ENCODE measurements at places on chromosomes 4 and X. TPM values are rescaled to one million over a fixed set of nuclear protein-coding genes. Genes with fewer than 3 reads are reported as not detected.

MAGEA1 gene
- total RNA-seq: not detected

TMSB15A gene
- not detected for total RNA-seq

RHOXF1 gene
- not detected for total RNA-seq

ATXN3L gene
- total RNA-seq: not detected

DNA sequence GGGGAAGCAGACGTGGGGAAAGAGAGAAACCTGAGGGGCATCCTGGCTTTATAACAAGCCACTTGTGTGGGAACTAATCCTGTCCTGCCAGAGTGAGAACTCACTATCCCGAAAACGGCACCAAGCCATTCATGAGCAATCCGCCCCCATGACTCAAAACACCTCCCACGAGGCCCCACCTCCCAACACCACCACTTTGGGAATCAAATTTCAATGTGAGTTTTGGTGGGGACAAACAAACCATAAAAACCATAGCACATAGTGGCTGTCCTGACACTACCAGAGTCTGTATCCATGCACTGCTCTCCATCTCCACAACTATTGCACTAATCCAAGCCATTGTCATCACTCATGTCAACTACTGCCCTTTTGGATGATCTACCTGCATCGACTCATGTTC, 28.5 kb upstream of the SEPTIN6 start:
- DNase-seq: no peak

DNA sequence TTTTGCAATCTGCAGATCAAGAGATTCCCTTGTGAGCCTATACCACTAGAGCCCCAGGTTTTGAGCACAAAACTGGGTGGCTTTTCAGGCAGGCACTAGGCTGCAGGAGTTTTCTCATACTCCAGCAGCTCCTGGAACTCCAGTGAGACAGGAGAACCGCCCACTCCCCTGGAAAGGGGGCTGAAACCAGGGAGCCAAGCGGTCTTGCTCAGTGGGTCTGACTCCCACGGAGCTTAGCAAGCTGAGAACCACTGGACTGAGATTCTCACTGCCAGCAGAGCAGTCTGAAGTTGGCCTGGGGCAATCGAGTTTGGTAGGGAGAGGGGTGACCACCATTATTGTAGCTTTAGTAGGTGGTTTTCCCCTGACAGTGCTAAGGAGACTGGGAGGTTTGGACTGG, 313.8 kb upstream of the TEX13C start:
- DNase-seq: no peak

DNA sequence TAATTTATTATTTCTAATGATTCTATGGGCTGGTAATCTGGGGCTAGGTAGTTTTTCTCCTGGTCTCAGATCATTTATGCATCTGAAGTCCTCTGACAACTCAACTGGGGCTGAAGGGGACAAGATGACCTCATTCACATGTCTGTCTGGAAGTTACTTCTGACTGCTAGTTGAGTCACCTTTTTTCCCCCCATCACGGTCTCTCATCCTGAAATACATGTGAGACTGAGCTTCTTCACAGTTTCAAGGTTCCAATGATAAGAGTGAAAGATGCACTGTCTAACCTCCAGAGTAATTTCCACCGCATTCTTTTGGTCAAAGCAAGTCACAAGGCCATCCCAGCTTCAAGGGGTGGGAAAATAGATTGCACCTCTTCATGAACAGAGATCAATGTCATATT, 356.7 kb upstream of the RPS6KA3 start:
- DNase-seq: no peak

GRCh38 chr4:27055221-27055760, 194.7 kb downstream of the STIM2 start:
- DNase-seq: no peak

DNA sequence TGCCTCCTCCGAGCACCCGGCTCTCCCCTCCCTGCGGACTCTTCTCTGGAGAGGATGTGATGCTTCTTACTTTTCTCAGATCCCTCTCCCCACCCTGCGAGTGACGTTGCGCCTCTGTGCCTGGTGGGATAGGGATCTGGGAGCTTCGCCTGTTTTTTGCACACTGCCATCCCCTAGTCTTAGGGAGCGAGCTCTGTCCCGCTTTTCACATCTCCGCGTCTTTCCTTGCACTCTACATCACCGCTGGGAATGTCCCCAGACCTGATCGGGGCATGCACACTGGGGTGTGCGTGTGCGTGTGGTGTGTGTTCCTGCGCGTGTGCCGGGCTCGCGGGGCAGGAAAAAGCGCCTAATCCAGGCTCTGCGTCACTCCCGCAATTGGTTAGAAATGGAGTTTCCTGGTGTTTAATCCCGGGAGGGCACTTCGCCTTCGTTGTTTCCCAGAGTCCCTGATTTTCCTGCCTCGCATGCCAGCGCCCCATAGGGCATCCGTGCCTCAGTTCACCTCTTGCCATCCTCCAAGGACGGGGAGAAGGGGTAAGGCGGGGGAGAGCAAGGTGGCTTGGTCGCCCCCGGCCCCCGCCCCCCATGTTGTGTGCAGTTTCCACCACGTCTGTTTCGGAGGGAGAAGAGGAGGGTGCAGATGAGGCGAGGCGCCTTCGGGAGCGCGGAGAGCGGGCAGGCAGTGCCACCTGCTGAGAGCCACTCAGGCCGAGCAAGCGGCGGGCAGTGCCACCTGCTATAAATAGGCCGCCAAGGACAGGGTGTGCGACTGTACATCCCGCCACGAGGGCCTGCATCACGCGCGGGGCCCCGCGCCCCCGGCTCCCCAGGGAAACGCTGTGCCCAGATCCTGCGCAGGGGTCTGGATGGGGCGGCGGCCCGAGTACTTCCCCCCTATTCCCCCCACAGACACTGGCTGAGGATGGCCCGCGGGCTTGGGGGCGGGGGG, 759 bp upstream of the TBC1D1 start:
- peak; percentile 92 for DNase-seq

DNA sequence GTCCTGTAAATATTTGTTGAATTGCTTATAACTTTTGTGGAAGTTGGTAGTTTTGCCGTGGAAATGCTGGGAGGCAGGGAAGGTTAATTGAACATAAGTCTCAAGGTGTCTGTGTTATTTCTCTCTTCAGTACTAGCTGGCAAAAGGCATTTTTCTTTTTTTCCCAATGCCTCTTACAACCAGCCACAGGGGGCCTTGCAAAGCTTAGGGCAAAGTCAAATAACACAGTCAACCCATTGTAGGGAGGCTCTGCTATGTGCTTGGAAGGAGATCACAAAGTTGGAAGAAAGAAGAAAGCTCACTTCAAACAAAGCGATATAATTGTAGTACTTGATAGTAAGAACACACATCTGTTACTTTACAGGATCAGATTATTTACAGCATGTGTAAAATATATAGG, 802.6 kb downstream of the PDHA2 start:
- DNase-seq: no peak

GRCh38 chr4:55346851-55347255, 811 bp downstream of the SRD5A3 start:
- no peak for DNase-seq

DNA sequence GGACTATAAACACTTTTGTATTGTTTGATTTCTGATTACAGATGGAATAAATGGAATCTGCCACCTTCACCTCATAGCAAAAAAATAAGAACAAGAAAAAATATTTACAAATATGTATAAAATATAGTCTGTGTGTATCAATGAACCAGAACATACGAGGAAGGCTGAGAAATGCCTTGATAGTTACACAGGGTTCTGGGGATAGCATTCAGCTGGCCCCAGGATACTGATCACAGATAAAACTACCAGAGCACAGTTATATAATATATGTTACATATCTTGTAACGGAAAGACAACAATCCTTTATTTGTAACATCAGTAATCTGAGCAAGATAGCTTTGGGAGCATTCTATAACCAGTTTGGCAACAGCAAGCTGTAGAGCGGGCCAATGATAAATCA, 1075.1 kb upstream of the GRID2 start:
- no peak for DNase-seq

- no peak for DNase-seq
These were observed 104.6 kb downstream of the TMEM144 start for GRCh38 chr4:158314756-158315487.

GRCh38 chr4:83905952-83906351, 370.0 kb downstream of the GPAT3 start:
- no peak for DNase-seq

DNA sequence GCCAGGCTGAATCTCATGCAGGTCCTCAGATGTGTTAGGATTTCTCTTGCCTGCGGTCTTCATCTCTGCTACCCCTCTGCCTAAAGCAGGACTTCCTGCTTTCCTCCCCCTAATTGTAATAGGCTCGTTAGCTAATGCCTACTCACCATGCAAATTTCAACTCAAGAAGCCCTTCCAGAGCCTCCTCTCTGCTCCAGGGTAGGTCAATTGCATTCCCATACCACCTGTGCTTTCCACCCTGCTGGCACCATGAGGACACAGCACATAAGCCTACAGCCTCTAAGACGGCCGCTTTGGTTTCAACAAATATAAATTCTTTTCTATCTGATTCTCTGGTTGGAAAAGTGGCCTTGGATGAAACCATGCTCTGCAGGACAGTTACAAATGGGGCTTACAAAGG, 93.9 kb downstream of the QDPR start:
- DNase-seq: no peak

DNA sequence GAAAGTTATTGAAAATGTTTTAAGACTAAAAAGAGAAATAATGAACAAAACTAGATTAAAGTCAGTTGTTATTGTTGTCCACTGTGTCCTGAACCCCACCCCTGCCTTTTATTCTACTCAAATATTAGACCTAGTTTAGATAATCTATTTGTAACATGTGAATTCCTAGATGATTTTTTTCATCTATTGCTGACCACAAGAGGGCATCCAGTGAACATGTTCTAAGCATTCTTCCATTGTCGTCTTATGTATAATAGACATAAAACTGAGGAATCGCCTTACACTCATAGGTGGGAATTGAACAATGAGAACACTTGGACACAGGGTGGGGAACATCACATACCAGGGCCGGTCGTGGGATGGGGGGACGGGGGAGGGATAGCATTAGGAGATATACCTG, 36.4 kb upstream of the HPRT1 start:
- DNase-seq: no peak

DNA sequence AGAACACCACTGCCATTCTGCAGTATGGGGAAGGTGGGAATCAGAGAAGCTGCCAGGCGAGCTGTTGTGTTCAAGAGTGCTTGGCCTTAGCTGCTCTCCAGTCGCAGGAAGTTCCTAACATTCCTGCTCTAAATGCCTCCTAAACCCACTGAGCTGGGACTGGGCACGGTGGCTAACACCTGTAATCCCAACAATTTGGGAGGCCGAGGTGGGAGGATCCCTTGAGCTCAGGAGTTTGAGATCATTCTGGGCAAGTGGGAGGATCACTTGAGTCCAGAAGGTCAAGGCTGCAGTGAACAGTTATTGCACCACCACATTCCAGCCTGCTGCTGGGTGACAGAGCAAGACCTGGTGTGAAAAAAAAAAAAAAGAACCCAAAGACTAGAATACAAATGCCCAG, 690.3 kb upstream of the FAM241A start:
- no peak for DNase-seq

DNA sequence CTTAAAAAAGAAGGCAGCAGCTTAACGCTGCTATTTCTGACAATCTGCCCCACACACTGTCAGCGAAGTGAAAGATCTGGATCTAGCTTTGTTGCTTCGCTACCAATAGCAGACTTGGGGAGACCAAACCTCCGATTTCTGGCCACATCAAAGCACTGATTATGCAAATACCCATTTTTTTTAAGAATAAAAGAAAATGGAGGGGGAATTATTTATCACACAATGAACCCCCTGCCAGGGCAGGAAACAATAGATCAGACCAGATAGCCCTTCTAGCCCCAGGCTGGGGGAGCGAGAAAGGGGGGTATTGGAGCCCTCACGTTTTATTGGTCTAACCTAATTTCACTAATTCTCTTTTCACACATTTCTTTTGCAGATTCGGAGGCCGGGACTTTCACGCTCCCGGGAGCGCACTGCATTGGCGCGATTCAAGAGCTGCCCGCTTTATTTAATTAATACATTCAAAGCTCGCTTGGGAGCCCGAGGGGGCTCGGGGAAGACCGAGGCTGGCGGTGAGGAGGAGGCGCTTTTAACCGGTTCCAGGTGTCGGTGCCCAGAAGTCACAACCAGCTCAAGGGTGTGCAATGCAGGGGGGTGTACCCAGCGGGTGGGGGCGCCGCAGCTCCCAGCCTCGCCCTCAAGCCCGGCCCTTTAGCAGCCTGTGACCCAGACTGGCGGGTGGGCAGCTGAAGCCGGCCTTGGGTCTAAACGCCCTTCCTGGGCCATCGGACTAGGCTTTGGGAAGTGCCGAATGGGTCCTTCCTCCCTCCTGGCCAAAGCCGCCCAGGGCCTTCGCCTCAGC, 5.5 kb downstream of the NEUROG2 start:
- no peak for DNase-seq

DNA sequence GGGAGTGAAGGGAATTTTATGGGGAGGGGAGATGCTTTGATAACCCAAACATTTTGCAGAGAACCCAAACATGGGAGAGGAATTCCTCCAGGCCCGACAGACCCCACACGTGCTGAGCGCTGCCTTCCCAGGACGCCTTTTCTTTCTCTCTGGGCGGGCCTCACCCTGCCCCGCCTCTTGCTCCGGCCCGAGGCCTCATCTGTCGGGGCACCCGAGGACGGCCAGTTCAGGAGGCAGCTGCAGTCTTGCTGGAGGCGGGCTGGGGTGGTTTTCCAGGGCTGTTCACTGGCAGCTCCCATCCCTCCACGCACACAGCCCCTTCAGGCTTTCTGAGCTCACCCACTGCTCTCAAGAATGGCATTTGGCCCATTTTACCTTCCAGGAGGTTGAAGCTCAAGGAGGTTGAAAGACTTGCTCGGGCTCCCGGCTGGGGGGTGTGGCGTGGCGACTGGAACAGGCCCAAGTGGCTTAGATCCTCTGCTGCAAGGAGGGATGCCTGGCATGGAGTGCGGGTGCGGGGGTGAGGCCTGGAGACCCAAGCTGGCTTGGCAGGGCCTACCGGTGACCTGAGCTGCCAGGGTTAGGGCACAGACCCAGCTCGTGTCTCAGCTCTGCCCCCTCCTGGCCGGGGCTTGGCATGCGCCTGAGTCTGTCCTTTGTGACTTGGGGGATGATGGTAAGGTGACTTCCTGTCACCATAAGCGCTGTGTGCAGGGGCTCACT, 99.2 kb downstream of the PSAPL1 start:
- peak; percentile 38 for DNase-seq

DNA sequence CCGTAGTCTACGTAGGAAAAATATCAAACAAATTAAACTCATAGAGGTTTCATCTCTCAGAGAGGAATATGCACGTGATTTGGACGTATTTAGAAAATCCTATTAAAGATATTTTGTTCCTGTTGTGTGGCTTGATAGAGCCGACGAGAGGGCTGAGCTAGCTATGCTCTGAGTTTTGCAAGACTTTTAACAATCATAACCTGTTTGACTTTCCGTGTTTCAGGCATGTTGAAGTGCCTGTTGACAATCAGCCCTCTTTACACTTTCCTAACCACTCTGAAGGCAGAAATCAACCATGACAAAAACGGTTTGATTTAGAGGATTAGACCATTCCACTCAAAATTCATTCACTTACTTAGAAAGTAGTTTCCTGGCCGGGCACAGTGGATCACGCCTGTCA, 297.3 kb downstream of the ASMT start:
- no peak for DNase-seq

GRCh38 chr4:38752372-38752940, 30.3 kb downstream of the TLR10 start:
- DNase-seq: no peak

GRCh38 chrX:63718010-63718694, 66.9 kb downstream of the ARHGEF9 start:
- no peak for DNase-seq

All from gastrocnemius medialis (tissue), 4 donors.